ENCODE measurements at places on chromosomes 11 and 22.

DNA sequence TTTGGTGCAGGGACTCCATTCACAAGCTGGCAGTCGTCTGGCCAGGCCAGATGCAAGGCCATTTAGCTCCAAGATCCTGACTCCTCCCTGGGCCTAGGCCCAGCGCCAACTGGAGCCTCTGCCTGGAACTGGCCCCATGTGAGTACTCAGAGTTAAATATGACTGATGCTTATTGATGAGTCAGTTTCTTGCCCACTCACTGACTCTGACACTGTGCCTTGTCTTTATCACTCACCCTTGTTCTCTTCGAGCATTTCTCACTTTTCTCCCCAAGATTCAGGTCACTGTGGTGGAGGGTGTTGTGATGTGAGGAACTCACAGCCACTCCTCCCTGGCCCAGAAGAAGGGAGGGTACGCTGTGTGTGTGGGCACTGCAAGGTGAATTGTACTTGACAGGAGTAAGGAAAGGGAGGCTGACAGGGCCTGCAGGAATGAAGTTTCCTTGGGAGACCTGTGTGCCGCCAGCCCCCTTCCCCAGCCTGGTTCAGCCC is 23.2 kb upstream of the ST3GAL4 start:
- no peak for DNase-seq

- DNase-seq, result no peak
Observed at GRCh38 chr11:117992136-117992535, 5.9 kb downstream of the IL10RA start.

- no peak for DNase-seq
Observed at GRCh38 chr22:50436841-50437341, 37.9 kb downstream of the SBF1 start.

DNA sequence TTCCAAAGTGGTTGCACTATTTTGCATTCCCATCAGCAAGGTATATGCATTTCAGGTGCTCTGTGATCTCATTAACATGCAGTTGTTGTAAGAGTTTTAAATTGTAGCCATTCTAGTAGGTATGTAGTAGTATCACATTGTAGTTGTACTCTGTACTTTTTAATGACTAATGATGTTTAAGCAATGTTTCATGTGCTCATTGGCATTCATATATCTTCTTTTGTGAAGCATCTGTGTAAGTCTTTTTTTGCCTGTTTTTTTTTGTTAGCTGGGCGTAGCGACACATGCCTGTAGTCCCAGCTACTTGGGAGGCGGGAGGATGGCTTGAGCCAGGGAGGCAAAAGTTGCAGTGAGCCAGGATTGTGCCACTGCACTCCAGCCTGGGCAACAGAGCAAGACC is 11.3 kb upstream of the TRIM29 start:
- DNase-seq, result no peak

GRCh38 chr11:18394928-18395734 is 768 bp downstream of the LDHA start:
- no peak for DNase-seq

DNA sequence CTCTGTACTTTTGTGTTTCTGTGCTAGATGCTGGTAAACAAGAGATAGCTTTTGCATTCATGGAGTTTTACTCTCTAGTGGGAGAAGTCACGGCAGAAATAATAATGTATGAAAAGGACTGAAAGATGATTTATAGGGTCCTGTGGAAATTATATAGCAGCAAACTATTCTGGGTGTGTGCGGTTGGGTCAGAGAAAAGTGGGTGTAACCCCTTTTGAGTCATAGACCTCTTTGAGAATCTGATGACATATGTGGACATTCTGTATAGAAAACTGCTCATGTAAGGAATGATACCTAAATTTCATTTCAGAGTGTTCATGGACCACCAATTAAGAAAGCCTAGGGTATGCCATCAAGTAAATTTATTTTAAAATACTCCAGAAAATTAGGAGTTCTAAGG is 54.4 kb downstream of the TMEM135 start:
- no peak for DNase-seq

DNA sequence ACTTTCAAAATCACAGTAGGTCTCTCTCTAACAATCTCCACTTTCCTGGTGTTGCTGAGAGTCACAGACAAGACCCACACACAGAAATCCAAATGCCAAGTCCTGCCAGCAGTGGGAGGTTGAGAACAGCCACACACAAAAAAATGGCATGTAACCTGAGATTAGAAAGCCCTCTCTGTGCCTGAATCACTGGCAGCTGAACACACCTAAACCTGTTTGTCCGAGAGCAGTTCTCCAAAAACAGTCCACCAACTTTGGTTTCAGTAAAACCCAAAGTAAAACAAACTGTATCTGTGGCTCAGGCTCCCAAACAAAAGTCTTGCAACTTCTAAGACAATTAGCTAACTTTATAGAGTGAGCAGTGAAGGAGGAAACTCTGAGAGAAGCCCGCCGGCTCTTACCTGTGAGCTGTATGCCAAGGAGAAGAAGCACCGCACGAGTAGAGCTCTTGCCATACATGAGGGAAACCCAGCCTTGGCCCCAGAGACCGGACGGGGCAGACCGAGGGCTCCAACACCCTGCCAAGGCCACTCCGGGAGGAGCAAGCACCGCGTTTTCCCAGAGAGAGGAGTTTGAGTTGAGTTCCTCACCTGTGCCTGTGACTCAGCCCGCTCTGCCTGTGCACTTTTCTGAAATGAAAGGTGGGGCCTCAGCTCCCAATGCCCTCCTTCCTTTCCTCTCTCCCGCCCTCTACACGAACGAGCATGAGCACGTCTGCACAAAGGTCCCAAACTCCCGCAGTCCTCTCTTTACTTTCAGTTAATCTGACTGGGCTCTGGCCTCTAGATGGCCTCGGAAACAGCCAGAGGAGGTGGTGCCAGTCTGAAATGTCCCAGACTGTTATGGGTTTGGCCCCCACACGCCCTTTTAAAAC is at the start of gene MPZL2:
MPZL2 (minus strand) TSS at position 603 of the 874 bp plus-strand sequence; CDS start at position 459, 144 bp downstream.
- no peak for DNase-seq

GRCh38 chr11:12006552-12007229 is 1.7 kb downstream of the DKK3 start:
- DNase-seq, result no peak

DNA sequence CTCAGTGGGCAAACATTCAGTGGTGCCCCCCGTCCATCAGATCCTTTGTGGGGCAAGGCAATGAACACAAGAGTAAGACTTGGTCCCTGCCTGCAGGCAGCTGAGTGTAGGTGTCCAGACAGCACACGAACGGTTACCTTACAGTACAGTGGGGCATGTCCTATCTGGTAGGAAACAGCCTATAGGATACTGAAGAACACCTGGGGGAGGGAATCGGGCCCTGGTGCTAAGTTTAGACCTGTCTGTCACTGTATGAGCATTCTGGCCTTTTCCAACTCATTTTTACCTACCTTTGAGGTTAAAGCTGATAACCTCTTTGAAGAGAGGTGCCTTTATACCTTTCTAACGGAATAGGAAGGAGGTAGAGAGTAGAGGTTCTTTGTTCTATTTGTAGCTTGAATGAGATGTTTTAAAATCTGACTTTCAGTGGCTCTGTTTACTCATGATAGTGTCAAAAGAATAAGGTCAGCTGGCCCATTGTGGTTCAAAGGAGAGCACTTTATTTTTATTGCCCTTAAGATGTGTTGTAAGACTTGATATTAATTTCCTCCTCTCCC is 8.9 kb downstream of the ZNRF3 start:
- DNase-seq, result no peak

DNA sequence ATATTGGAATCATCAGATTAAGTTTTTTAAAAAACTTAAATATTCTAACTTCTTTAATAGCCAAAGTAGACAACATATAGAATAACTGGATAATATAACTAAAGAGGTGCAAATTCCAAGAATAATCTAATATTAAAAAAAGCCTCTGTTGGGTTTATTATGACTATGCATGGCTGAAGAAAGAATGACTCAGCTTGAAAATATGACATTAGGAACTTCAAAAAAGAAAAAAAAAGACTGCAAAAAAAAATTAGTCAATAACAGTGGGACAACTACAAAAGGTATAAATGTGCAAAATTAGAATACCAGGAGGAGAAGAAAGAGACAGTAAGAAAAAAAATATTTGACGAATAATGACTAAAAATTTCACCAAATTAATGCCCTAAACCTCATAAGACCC is 1178.0 kb downstream of the JRKL start:
- DNase-seq, result no peak

GRCh38 chr11:57301711-57302423 is 22.9 kb downstream of the TNKS1BP1 start:
- no peak for DNase-seq

- no peak for DNase-seq
Observed at GRCh38 chr11:106276859-106277436, 199.5 kb downstream of the AASDHPPT start.

DNA sequence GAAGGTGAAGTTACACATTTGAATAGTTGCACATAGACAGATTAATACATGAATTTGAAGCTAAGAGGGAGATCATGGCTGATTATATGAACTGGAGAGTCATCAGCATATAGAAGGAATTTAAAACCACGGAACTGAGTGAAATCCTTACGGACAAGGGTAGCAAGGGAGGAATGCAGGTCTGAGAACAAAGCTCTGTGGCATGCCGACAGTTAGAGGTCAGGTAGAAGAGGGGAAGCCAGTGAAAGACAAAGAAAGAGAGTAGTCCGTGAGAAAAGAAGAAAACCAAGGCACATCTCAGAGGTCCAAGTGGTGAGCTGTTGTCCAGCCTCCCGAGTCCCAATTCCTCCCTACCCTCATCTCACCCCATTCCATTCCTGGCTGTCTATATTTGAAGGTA is 11.8 kb upstream of the SYT9 start:
- no peak for DNase-seq

GRCh38 chr11:120431633-120432032 is 79.9 kb upstream of the GRIK4 start:
- no peak for DNase-seq

DNA sequence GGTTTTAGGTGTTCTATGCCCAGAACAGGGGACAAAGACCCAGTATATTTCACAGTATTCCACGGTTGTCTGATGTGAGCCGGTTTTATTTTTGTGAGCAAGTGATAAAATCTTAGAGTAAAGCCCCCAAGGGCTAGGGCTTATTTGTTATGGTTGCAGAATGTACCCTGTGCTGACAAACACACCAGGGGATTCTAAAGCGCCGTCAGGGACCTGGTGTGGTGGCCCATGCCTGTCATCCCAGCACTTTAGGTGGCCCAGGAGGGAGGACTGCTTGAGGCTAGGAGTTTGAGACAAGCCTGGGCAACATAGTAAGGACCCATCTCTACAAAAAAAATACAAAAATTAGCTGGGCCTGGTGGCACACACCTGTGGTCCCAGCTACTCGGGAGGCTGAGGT is 22.8 kb downstream of the MRPL21 start:
- no peak for DNase-seq

DNA sequence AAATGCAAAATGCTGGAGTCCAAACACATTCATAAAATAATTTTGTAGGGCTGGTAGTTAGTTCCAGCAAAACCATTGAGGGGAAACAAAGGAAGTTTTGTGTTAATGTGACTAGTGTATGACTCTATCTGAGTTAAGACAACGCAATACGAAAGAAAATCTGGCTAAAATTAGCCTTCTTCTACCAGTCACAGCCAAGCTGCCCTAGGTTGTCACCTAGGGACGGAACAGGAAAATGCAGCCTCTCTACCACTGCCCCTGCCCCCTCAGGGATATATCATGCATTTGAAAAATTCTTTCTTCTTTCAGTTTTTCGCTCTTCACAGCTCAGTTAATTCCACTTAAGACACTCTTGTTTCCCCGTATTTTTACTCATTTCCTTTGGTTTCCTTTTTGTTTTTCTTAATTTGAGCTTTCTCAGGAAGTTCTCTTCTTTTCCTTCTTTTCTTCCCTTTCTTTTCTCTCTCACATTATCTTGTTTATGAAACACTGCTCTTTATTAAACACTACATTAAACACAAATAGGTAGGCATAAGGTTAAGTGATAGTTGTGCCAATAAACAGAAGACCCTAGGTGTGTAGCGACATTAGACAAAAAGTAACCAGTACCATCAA is 30.6 kb downstream of the KIRREL3 start:
- DNase-seq, result no peak

GRCh38 chr11:6667733-6668374 is 12.2 kb upstream of the DCHS1 start:
- no peak for DNase-seq

All from stimulated activated CD8-positive, alpha-beta memory T cell treated with anti-CD3 and anti-CD28 coated beads, Interleukin-4, amount 100 ng/mL, for 24 hours (primary cell).